ENCODE measurements at places on chromosomes 13 and 19.

DNA sequence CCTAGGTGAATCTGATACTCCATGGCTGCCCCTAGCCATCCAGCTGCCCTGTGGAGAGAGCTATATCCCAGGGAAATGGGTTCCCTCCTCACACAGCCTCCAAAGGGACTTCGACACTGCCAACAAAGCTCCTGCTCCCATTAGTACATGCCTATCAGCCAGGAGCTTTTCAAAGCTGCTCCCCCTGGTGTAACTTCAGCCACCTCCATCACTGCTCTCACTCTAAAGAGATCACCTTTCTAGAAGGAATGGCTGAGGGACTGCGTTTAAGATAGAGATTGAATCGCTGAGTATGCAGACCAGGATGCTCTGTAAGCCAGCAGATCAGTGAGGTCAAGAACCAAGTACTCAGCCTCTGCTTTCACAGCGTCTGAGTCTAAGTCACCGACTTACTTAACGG lies 213.7 kb downstream of the NALCN start:
- no peak for DNase-seq

GRCh38 chr13:50512474-50513299 lies 330.8 kb downstream of the DLEU7 start:
- DNase-seq: no peak

GRCh38 chr19:11091703-11092153 lies 2.5 kb downstream of the LDLR start:
- no peak for DNase-seq

DNA sequence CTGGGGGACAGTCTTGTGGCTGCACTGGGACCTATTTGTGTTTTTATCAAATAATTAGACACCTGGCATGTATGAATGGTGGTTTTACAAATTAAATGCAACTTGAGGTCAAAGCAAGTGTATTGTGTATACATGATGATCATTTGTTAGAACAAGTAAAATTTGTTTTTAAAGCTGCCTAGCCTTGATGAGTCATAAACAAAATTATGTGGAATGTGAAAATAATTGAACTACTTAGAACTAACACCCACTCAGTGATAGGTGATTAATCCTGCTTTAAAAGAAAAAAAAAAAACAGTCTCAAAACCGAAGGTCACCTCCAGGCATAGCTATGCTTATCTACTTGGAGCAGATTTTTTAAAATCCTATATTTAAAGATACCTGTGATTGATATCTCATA lies 770.3 kb upstream of the SLITRK5 start:
- DNase-seq: no peak

DNA sequence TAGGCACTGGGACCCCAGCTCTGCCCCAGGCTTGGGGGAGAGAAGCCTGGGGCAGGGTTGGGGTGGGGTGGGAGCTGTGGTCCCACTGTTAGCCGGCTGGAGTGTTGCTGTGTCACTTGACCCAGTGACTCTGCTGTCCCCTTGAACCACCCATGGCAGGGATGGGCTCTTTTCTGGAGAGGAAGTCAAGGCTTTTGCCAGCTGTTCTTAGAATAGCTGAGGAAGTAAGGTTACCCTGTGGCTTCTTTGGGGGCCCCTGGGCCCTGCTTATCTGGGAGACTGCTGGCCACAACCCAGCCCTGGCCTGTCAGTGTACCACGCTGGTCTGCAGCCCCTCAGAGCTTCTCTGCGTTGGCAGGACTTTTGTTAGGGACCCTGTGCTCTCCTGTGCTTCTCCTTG lies 9.1 kb downstream of the PNPLA6 start:
- DNase-seq: no peak

GRCh38 chr13:49956131-49956530 lies 20.0 kb upstream of the SPRYD7 start:
- DNase-seq: no peak

Measured in NCI-H1436 treated with DMSO at 0.1 percent for 48 hours (cell line).